NCI-H69 (cell line): ENCODE measurements at places on chromosomes 3 and 15.
A peak's percentile ranks its signal among the peaks of the same experiment; 100 is the strongest.

DNA sequence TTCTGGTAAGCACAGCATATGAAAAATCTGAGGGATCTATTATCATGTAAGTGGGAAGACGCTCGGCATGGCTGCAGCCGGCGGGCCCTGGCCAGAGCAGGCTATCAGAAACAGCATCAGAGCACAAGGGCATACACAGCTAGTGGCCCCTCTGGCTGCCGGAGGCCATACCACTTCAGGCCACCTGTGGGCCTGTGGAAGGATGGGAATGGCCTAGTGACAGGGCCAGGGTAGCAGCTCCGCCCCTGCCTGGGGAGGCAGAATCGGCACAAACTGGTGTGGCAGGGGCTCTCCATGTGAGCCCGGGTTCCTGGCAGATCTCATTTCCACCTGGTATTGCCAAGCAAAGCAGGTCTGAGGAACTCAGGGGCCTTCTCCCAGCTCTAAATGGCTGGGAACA lies 46.4 kb downstream of the SH3BP5 start:
- no peak for DNase-seq

DNA sequence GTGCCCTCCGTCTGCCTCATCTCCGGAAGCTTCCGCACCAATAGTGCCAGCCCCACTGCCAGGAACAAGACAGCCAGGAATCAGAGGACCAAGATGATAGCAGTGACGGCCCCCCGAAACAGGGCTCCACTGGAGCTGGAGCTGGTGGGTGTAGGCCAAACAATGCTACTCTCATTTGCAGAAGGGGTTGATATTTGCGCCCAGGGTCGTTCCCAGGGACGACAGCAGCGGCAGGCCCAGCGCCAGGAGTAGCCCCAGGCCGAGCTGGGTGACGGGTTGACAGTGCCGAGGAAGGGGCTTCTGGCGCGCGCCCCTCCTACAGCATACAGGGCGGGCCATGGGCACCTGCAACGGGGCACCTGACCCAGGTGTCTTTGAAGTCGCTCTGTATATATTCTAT lies 301.4 kb downstream of the CNTN6 start:
- no peak for DNase-seq

- DNase-seq: peak; percentile 70
These were observed 133.4 kb downstream of the TPRA1 start for GRCh38 chr3:127457094-127457475.

GRCh38 chr3:136093771-136094170 lies 102.4 kb downstream of the MSL2 start:
- DNase-seq: peak; percentile 15

GRCh38 chr3:38017445-38018295 lies 11.8 kb downstream of the PLCD1 start:
- peak; percentile 72 for DNase-seq

- peak; percentile 1 for DNase-seq
These were observed 101.6 kb upstream of the ANKRD28 start for GRCh38 chr3:15899388-15899787.

GRCh38 chr3:17840651-17841050 lies 98.2 kb upstream of the TBC1D5 start:
- DNase-seq: no peak

DNA sequence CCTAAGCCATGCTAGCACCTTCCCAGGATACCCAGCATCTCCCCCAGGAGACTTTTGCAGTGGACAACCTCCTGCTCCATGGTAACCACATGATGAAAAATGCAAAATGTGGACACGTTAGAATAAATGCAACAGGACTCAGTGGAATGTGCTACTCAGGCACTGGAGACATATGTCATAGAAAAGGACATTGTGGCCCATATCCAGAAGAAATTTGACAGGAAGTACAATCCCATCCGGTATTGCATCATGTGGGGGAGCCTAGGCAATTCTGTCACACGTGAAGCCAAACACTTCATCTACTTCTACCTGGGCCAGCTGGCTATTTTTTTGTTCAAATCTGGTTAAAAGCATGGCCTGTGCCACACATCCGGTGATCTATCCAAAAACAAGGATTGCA lies 227.2 kb upstream of the GPR149 start:
- no peak for DNase-seq

DNA sequence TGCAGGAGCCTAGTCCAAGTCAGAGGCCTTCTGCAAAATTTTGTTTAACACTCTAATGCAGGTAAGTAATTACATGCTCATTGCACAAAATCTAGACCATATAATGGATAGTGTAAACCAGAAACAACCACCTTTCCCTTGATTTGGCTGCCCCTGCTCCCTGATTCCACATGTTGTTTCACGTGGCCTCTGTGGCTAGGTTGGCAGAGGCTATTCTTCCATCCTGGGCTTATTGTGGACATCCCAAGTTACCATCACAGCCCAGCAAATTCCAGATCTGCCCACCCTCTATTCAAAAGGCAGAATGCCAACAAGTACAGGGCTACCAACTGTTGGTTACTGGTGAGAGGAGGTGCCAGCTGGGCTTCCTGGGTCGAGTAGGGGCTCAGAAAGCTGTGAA lies 794.5 kb upstream of the GRM7 start:
- DNase-seq: no peak

- no peak for DNase-seq
These were observed 6.6 kb downstream of the RHO start for GRCh38 chr3:129535075-129535474.

DNA sequence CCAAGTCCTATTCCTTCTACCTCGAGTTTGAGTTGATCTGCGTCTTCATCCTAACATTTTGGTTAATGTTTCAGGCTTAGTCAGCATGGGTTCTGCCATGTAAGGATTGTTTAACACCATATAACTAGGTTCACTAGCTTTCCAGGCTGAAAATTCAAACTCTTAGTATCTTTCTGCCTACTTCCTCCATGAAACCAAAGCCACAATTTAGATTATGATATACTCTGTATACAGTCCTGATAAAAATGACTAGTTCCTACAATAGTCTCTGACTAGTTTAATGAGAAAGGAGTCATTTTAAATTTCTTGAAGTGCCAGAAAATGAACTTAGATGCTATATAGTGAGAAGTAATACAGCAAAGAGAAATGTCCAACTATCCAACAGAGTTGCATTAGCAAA lies 6.6 kb upstream of the BTLA start:
- no peak for DNase-seq

GRCh38 chr3:7456386-7456785 lies 595.5 kb downstream of the GRM7 start:
- DNase-seq: no peak

- no peak for DNase-seq
These were observed 684 bp downstream of the RPL4 start for GRCh38 chr15:66503780-66504562.

DNA sequence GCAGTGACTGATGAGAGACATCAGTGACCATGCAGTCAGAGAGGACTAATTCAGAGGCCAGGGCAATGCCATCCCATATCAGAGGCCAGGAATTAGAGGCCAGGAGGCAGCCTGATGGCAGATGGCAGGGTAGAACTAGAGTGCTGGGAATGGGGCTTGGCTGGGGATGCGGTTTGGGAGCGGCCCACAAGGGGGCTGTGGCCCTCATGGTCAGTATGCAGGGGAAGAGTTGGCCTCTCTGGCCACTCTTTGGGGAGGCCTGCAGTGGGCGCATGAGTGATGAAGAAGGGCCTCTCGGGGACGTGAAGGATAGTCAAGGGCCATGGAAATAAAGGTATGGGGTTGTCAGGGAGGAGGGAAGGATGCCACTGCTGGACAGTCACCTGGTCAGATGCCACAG lies 101.7 kb downstream of the EEFSEC start:
- no peak for DNase-seq

DNA sequence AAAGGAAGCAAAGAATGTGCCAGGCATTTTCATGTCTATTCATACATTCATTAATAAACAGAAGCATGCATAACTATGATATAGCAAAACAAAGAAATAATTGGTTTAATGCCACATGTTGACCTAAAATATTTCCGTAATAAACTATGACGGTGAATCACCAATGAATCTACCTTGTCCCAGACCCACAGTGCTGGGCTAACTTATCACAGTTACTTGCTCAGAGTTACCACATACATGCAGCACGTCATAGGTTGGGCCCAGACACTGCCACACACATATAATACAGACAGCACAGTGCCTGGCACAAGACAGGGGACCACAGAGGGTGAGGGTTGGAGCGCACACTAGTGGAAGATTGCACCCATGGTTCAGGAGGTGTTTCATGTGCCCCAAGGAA lies 86.9 kb downstream of the ATP1B3 start:
- DNase-seq: no peak

GRCh38 chr3:171099911-171100310 lies 73.4 kb upstream of the SLC2A2 start:
- DNase-seq: no peak

DNA sequence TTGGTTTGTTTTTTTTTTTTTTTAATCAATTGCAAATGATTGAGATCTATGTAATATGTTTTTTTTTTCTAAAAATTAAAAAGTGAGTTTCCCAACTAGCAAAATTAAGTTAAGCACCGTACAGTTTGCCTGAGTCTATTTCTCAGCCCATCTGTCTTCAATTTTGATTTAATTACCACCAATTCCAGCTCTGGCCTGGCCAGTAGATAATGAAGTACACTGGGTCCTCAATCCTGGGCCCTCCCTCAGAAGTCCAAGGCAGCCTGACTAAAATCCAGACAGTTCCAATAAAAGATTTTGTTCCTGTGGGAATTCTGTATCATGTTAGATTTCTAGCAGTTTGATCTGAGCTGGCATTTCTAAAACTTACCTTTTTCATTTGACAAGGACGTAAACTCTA lies 887.2 kb downstream of the NAALADL2 start:
- DNase-seq: peak; percentile 53

DNA sequence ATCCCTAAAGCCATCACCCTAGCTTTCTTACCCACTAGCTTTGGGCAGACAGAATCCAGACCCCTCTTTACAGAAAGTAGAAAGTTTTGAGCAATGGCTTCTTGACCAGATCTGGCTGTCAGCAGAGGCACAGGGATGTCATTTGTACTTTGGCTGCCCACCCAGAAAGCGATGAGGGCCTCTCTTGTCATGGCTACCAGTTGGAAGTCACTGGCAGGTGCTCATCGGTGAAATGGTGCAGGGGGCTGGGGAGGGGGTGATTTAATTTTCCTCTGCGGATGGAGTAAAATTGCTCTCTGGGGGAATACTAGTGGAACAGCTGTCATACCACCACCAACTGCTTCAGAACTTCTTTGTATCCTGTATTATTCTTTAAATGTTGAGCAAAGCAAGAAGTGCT lies 393.7 kb downstream of the LSAMP start:
- peak; percentile 39 for DNase-seq

DNA sequence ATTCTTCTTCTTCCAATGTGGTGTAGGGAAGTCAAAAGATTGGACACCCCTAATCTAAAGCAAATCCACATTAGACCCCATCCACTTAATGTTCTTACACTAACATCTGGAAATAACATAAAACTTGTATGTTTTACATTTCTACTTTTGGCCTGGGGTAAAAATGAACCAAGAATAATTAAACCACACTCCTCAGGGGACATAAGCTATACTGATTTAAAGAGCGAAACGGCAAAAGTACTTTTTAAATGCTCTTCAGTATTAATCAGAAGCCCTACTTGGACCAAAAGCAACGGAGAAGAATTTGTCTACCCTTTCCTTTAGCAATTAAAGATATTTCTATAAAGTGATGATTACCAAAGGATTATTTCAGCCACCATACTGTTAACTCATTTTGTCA lies 123.9 kb downstream of the TMCC1 start:
- no peak for DNase-seq

DNA sequence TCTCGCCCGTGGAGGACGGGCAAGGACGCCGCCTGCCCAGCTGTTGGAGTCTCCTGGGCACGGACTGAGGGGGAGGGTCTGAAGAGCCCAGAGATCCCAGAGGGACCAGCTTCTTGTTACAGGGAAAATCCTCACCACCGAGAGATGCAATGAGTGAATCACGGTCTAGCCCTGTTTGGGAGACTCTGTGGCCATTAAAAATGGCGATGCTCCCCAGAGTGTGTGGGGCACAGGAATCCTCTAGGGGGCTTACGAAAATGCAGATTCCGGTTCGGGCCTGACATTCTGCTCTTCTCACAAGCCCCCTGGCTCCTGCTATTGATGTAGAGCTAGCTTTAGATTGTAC lies 35.5 kb upstream of the EPHB3 start:
- DNase-seq: no peak

DNA sequence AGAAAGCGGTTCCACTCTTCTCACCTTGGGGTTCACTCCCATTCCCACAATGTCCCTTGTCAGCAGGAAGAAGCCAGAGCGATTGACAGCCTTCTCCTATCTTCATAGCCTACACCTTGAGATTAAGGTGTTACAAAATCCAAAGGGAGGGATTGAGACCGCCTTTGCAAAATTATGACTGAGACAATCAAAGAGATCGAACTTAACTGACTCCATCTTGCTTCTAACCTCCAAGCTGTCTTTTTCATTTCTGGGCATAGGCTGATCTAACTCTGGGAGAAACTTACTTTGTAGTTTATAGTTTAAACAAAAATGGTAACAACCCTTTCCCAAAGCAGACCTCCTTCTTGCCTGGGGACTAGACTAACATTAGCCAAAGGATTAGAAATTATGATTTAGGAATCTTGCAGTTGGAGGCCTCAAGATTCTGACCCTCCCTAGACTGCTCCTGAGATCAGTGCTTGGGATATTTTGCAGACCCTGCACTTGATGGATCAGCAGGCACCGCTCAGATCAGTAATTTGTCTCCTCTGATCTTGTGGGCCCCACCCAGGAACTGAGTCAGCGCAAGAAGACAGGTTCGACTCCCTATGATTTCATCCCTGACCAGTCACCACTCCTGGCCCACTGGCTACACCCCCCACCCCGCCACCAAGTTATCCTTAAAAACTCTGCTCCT lies 40.0 kb downstream of the PAQR5 start:
- no peak for DNase-seq

GRCh38 chr3:148214705-148215104 lies 483.0 kb upstream of the AGTR1 start:
- no peak for DNase-seq

- no peak for DNase-seq
These were observed 52.7 kb downstream of the OTOL1 start for GRCh38 chr3:161549261-161549660.

- DNase-seq: no peak
These were observed 17.3 kb downstream of the FAIM start for GRCh38 chr3:138625707-138626365.

GRCh38 chr15:72313448-72313840 lies 6.5 kb downstream of the CELF6 start:
- DNase-seq: no peak

DNA sequence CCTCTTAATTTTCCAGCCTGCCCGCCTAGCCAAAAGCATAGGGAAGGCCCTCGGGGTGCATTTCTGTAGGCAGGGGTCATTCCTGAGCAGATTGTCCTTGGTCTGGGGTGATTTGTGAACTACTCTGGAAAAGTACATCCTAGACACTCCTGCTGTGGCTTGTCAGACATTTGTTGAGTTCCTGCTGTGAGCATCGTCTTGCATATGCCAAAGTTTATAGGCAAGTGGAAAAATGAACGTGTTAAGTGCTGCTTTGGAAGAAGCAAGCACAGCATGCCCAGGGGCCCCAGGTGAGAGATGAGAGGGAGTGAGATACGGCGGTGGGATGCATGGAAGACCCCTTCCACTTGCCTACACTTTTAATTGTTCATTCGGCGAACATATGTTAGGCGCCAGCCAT lies 237.7 kb upstream of the ST8SIA2 start:
- DNase-seq: peak; percentile 46

- DNase-seq: no peak
These were observed 341.1 kb downstream of the SI start for GRCh38 chr3:164737174-164737573.

- peak; percentile 54 for DNase-seq
These were observed 959 bp downstream of the TPM1 start for GRCh38 chr15:63043335-63044076.
